HFFc6 (cell line): ENCODE measurements at places on chromosomes 5 and 9.

DNA sequence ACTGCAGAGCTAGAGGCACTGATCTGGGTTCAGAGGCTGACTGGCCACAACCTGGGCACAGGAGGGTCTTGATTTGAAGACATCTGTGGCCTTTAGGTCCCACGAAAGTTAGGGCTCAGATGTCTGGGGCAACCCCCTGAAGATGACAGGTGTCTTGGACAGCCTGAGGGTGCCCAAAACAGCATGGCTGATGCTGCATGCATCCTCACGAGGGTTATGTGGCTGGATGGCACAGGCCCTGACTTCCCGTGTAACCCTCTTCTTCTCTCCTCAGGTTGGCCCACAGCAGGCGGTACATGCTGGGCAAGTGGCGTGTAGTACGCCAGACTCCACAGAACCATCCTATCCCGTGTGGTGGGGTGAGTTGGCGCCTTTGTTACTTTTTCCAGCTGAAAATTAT, 29.8 kb upstream of the GFPT2 start:
- DNase-seq, result no peak

DNA sequence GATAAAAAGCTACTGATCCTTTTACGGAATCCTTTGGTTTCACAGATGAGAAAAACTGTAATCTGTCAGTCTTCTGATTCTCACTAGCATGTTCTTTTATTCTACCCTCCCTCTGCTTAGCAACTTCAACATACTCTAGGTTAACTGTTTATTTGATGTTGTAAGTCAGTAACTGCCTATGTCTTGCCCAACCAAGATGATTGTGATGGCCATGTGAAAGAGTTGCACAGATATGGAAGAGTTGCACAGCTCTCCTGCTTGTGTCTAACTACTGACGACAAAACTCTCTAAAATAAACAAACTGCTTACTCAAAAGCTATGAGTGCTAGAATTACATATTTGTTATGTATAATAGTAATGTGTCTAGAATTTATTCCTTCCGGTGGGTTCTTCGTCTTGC, 227.3 kb upstream of the DAB2 start:
- no peak for DNase-seq

DNA sequence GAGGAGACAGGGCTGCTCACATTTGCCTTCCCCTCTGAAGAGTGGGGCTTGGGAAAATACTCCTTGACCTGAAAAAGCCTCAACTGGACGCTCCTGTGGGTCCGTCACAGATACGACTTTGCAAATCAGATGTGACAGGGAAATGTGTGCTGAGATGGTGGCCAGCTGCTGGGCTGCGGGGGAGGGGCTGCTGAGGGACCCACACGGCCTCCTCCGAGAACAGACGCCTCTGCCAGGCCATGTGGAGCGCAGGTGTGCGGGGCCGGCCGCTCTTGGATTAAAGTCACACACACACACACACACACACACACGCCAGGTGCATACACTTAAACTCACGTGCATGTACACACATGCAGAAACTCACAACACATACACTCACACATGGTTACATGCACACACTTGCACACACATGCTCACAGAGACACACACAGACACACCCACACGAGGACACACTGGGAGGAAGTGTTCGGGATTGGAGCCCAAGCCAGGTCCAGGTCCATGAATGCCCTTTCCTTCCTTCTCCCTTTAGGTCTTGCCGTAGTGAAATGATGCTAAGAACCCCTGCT, 167.4 kb downstream of the GAPVD1 start:
- no peak for DNase-seq

- no peak for DNase-seq
These were observed 15.4 kb downstream of the RNF130 start for GRCh38 chr5:180056153-180056552.

DNA sequence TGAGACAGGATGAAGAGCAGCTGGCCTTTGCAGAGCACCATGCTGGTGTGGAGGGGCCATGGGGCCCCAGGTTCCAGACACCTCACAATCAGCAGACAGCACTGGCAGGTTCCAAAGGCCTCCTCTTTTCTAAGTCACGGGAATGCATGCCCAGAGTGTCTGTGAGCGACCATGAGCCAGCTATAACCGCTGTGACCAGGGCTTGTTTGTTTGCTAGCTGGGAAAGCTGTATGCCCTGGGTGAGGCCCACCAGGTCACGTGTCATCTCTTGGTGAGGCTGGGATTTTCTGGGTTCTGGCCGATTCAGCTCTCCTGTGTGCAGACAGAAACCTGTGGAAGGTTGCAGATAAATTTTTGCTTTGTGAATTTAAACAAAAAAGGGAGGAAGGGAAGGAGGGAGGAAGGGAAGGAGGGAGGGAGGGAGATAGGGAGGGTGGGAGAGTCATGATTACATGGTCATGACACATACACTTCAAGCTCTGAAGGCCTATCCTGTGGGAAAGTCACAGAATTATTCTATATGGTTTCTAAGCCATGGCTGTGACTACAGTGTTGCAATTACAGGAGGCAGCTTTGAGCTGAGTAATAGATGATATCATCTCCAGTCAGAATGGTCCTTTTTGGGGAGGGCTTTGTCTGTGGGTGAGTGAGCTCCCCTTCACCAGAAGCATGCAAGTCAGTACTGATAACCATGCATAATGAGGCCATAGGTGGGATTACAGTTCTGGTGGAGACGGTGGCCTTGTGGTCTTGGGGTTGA, 37.2 kb downstream of the PAPPA start:
- peak; percentile 86 for DNase-seq

- no peak for DNase-seq
These were observed 5.5 kb downstream of the CSF1R start for GRCh38 chr5:150080696-150081435.

- no peak for DNase-seq
These were observed 65.6 kb upstream of the MAP1B start for GRCh38 chr5:72041654-72042053.

- no peak for DNase-seq
These were observed 33.4 kb downstream of the GCNT4 start for GRCh38 chr5:75018805-75019587.

GRCh38 chr5:11719888-11720481, 184.3 kb downstream of the CTNND2 start:
- DNase-seq, result no peak

GRCh38 chr5:3601911-3602782, 6.5 kb downstream of the IRX1 start:
- no peak for DNase-seq

- no peak for DNase-seq
These were observed 406.0 kb downstream of the PRELID2 start for GRCh38 chr5:145429170-145429569.

GRCh38 chr5:62152394-62153087, 153.5 kb upstream of the KIF2A start:
- no peak for DNase-seq

DNA sequence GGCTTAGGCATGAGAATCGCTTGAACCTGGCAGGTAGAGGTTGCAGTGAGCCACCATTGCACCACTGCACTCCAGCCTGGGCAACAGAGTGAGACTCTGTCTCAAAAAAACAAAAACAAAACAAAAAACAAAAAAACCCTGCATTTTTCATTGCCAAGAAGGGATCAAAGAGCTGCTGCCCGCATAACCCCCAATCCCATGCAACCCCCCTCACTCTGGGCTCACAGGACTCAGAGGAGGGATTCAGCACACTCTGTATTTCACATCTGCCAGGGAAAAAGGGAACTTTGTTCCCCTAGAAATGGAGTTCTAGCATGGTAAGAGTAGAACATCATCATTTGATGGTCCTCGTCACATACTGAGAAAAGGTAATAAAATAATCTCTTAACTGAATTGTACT, 153.9 kb upstream of the GNA14 start:
- no peak for DNase-seq

GRCh38 chr9:136618580-136619547, 43.9 kb upstream of the EGFL7 start:
- DNase-seq, result no peak

DNA sequence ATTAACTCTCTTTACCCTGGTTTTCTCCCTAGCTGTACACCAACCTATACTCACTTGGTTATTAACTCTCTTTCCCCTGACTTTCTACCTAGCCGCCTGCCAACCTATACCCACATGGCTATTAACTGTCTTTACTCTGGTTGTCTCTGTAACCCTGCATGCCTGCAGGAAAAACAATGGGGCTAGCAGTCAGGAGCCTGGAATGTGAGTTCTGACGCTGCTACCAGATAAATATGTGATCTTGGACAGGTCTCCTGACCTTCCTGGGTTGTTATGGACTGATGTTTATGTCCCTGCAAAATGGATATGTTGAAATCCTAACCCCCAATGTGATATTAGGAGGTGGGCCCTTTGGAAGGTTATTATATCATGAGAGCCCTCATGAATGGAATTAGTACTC, 119.2 kb downstream of the SMARCA2 start:
- no peak for DNase-seq

DNA sequence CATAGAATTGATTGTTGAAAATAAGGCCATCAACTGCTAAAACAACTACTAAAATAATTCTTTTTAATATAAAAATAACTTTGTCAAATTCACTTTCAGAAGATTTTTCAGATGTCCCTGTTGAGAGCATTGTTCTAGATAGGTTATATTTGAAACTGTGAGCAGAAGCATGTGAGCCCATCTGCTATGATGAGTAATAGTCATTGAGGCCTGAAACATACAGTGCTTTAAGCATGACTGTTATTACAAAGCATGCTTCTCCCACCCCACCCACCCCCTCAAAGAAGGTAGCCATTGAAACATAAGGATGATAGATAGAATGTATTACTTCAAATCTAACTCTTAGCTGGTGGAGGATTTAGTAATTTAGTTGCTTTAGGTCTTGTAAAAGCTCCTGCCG, 86.0 kb downstream of the UHRF2 start:
- peak; percentile 52 for DNase-seq

DNA sequence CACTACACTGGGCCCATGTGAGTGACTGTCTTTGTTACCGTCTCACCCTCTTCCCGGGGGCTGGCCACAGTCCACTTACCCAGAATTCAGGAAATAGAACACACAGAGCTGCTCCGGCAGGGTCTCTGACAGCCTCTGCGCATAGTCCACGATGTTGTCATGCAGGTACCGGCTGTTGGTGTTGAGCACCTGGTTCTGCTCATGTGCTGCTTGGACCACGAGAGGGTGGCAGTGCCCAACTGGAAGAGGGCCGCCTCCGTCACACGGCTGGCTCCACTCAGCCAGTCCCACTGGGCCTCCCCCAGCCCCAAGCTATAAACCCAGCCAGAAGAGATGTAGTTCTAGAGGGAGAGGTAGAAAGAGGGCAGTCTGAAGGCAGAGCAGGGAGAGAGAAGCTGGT, 2.7 kb downstream of the PHYKPL start:
- DNase-seq, result no peak

- no peak for DNase-seq
These were observed 378.9 kb downstream of the EFNA5 start for GRCh38 chr5:107291866-107292265.

DNA sequence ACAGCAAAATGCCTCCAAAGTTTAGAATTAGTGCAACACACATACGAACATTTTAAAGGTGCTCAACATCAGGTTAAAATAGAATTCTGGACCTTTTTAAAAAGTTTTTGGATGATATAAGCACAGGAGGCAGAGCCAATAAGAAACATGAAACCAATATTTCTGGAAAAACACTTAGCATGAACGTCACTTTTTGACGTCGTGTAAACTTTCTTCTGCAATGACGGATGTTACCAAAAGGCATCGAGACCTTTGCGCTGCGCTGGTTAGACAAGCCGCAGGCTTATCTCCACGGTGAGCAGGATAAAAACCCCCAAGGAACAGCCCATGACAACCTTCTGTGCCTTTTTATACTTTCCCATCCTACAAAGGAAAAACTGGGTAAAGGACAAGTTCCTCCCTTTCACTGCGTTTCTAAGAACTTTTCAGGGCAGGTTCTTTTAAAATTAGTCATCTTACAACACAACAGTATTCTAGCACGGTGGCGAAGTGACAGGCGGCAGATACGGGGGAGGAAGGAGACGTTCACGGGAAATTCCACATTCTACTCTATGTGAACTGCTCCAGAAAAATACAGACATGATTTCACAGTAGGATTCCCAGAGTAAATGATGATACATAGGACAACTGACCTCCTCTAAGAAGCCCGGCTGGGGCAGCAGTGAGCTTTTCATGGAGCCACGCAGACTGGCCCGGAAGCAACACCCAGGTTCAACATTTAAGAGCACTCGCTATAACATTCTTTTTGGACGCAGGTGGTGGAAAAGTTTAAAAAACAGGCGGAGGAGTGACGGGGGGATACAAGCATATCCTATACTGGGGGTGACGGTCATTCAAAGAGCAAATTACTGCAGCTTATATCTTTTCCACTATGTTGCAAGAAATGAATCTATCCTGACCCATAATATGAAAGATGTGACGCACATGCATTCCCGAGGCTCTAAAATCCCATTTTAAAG, 52.4 kb downstream of the USP20 start:
- peak; percentile 33 for DNase-seq

DNA sequence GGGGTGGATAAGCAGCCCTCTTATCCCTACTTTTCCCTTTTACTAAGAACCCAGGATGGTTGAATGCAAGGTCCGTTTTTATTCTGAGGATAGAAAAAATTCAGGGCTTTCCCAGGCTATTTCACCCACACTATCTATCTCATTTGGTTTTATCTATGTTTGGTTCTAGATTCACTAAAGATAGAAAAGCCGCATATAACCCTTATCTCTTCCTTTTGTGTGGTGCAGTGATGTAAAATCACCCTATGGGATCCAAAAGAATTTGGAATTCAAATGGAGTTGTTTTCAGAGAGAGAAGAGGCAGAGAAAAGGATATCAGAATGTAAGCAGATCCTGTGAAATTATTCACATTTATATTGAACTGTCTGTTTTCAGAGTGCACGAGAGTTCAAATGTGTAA, 236.3 kb upstream of the RFX3 start:
- no peak for DNase-seq

- no peak for DNase-seq
These were observed 77.9 kb downstream of the GLIS3 start for GRCh38 chr9:4221931-4222330.

DNA sequence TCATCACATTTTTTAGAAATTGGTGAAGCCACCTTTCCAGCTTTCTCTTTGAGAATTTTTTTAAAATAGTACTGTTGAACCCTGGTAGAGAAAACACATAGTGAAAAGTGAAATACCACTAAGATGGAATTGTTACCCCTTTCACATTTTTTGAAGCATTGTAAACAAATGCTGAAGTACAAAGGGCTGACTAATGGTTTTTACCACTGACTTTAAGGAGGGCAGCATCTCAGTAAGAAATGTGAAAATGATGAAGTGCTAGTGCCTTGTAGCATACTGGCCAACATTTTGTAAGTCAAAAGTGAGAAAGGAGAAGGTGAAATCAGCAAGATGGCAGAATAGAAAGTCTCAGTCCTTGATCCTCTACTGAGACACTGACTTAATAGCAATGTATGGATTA, 320.6 kb downstream of the PJA2 start:
- DNase-seq, result no peak

GRCh38 chr9:10586407-10586806, 26.4 kb downstream of the PTPRD start:
- no peak for DNase-seq

- DNase-seq, result peak; percentile 34
These were observed 46.8 kb downstream of the APTX start for GRCh38 chr9:32954642-32955041.

- DNase-seq, result no peak
These were observed 529 bp downstream of the CSNK1A1 start for GRCh38 chr5:149550594-149551226.

GRCh38 chr5:58871648-58872242, 288.9 kb downstream of the RAB3C start:
- DNase-seq, result peak; percentile 25
